ENCODE measurements at places on chromosomes 2 and 18.

DNA sequence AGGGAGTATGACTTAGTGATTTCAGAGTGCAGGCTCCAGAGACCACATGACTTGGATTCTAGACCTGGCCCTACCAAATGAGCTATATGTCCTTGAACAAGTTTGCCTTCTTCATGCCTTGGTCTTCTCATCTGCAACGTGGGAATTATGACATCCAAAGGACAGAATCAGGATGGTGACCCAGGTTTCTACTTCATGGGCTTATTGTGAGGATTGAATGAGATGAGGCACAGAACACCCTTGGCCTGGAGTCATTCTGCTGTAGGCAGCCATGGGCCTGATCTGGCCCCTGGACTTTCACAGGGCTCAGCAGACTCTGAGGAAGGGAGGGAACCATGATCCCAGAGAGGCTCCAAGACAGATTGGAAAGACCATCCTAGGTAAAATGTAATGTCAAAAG lies 85.6 kb upstream of the HAAO start:
- no peak for DNase-seq

DNA sequence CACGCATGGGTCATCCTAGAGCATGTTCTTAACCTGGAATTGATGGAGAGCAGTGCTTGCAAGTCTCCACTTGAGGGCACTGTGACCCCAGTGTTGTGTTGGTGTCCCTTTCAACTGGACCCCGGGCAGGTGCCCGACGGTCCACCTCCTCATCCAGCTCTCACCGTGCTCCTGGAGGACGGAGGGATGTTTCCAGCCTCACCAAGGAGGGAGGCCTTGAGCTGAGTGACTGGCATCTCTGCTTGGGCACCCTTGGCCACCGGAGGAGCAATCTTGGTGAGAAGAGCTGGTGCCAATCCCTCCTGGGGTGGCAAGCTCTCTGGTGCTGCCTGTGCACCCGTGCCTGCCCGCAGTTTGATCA lies 45.4 kb upstream of the ASB18 start:
- DNase-seq: no peak

DNA sequence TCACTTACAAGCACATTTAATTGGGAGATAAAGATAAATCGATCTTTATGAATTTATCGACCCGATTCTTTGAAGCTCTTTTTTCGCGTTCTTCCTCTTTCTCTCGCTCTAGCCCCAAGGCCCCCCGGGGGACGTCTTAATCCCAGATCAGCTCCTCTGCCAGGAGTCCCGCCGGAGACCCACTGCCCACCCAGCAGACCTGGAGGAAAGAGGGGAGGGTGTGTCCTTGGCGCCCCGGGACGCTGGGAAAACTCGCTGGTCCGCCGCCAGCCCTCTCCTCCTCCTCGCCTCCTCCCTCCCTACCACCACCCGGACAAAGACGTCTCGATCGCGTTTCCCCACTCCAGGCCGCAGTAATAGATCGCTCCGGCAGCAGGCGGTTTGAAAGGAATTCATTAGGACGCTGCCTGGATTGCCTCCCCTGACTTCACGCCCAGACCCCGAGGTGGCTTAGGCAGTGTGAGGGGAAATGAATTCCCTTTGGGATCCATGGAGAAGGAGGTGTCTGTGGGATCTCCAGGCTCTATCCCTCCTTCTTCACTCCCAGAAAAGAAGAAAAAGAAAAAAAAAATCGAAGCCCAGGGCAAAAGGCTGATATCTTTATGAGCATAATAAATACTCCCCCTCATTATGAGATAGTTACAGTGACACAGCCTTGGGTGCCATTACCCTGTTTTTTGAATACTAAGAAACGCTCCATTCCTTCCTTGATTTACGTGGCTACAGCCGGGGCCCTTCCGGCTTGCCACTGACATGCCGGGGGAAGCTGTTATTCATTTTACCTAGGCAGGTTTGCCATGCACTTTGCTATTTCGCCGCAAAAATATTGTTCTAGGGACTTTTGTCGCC lies 1.8 kb upstream of the GBX2 start:
- DNase-seq: no peak

- DNase-seq: no peak
Observed at GRCh38 chr2:226077031-226077430, 677.5 kb downstream of the NYAP2 start.

GRCh38 chr2:38835990-38836389 lies 39.7 kb downstream of the DHX57 start:
- DNase-seq: no peak

Measured in hematopoietic multipotent progenitor cell treated with erythropoietin and hydrocortisone succinate and interleukin-3 and kit ligand, for 17 days (in vitro differentiated cells).